ENCODE measurements at places on chromosomes 3 and 15. TPM values are rescaled to one million over a fixed set of nuclear protein-coding genes. Genes with fewer than 3 reads are reported as not detected.

- no peak for DNase-seq
Measured at GRCh38 chr15:99475754-99476412, 89.9 kb upstream of the MEF2A start.

- no peak for DNase-seq
Measured at GRCh38 chr3:51721062-51721745, 14.3 kb downstream of the GRM2 start.

- peak; percentile 59 for DNase-seq
Measured at GRCh38 chr15:59687836-59688235, 1.3 kb downstream of the BNIP2 start.

GRCh38 chr3:49469037-49469935, 781 bp upstream of the DAG1 start:
- DNase-seq, result no peak

GRCh38 chr15:64507293-64507802, 47.0 kb downstream of the ZNF609 start:
- DNase-seq, result peak; percentile 64

LRTM1 gene
- total RNA-seq, result not detected

DNA sequence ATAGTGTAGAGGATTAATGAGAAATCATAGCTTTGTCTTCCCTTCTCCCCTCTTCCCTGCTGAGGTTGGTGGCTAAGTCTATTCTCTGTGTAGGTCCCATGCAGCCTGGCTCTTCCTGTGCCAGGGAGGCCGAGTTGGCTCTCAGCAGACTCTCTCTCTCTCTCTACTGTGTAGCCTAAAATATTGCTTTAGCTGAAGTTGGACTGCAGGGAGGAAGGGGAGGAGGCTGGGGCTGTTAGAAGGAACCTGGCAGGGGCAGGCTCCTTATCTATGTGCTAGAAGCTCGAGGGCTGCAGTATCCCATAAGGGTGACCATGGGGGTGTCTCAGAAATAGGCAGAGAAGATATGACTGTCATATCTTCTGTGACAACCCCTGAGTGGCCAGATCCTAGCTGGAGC, 160.8 kb downstream of the EPHB1 start:
- DNase-seq, result no peak

GRCh38 chr3:188287762-188288505, 134.0 kb downstream of the LPP start:
- DNase-seq, result no peak

PLSCR5 gene
- total RNA-seq, result not detected

- DNase-seq, result no peak
Measured at GRCh38 chr15:101506491-101506890, 17.0 kb upstream of the PCSK6 start.

LDHAL6B gene
- total RNA-seq, result not detected

ARGFX gene
- total RNA-seq, result not detected

DNA sequence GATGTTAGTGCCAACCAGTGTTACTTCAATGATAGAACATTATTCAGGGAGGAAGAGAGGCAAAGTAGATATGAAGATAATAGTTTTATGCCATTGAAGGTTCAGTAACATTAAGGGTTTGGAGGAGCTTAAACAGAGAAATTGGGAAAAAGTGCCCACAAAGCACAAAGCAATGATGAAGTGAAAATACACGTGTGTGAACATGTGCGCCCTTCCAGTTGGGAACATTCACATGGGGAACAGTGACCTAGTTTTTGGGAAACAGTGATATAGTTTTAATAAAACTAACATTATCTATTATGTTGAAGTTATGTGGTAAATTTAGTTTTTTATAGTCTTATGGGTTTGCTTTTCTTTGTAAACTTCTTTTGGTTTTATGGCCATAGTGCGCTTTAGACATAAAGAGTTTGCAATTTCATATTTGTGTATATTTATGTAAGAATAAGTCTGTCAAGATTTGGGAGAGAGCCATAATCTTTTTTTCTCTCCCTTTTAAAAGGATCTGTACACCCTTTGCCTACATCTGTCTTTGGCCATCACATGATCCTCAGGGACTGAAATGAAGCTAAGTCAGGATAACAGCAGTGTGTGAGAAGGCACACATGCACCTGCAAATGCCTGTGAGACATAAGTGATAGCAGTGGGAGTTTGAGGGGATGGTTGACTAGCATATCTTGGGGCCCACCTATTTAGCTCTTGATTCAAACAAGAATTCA, 450.3 kb upstream of the THRB start:
- DNase-seq, result no peak
